ENCODE measurements at places on chromosomes 1 and 21. TPM values are rescaled to one million over a fixed set of nuclear protein-coding genes. Genes with fewer than 3 reads are reported as not detected.

CLCA1 gene
- not detected for total RNA-seq

CCT3 gene
- 524 TPM for total RNA-seq

TCEA3 gene
- total RNA-seq, result 0.29 TPM

SPATA46 gene
- total RNA-seq, result not detected

ARF1 gene
- total RNA-seq, result 279 TPM

NCDN gene
- total RNA-seq, result 44.2 TPM

LZIC gene
- 22.9 TPM for total RNA-seq

TCHH gene
- total RNA-seq, result not detected

SLC30A2 gene
- total RNA-seq, result 0.35 TPM

STPG1 gene
- total RNA-seq, result 8.3 TPM

TESK2 gene
- 6.2 TPM for total RNA-seq

FAM167B gene
- 2.1 TPM for total RNA-seq

LAX1 gene
- total RNA-seq, result not detected

RCC2 gene
- 473 TPM for total RNA-seq

- no peak overlapping the region for H3K4me3 ChIP-seq
- no peak for DNase-seq
- no peak overlapping the region for H3K27ac ChIP-seq
Measured at GRCh38 chr1:30286988-30287839, 436.2 kb downstream of the MATN1 start.

- H3K27ac ChIP-seq, result no peak overlapping the region
- no peaks in the 10 kb centered on the region for H3K27me3 ChIP-seq
- H3K4me1 ChIP-seq, result peaks cover 4% of the 10 kb centered on the region
- H3K4me3 ChIP-seq, result no peak overlapping the region
Measured at GRCh38 chr21:26146681-26147080, 23.9 kb downstream of the APP start.

GRCh38 chr1:161836018-161836417 lies 69.9 kb downstream of the ATF6 start:
- DNase-seq, result no peak
- H3K4me1 ChIP-seq, result no peaks in the 10 kb centered on the region
- no peak overlapping the region for H3K27ac ChIP-seq
- peaks cover 8% of the 10 kb centered on the region for H3K36me3 ChIP-seq
- H3K27me3 ChIP-seq, result no peaks in the 10 kb centered on the region

GRCh38 chr1:169295846-169296245 lies 71.8 kb downstream of the NME7 start:
- no peaks in the 10 kb centered on the region for H3K36me3 ChIP-seq
- H3K4me1 ChIP-seq, result no peaks in the 10 kb centered on the region
- DNase-seq, result no peak
- H3K27me3 ChIP-seq, result no peaks in the 10 kb centered on the region
- H3K27ac ChIP-seq, result no peak overlapping the region

DNA sequence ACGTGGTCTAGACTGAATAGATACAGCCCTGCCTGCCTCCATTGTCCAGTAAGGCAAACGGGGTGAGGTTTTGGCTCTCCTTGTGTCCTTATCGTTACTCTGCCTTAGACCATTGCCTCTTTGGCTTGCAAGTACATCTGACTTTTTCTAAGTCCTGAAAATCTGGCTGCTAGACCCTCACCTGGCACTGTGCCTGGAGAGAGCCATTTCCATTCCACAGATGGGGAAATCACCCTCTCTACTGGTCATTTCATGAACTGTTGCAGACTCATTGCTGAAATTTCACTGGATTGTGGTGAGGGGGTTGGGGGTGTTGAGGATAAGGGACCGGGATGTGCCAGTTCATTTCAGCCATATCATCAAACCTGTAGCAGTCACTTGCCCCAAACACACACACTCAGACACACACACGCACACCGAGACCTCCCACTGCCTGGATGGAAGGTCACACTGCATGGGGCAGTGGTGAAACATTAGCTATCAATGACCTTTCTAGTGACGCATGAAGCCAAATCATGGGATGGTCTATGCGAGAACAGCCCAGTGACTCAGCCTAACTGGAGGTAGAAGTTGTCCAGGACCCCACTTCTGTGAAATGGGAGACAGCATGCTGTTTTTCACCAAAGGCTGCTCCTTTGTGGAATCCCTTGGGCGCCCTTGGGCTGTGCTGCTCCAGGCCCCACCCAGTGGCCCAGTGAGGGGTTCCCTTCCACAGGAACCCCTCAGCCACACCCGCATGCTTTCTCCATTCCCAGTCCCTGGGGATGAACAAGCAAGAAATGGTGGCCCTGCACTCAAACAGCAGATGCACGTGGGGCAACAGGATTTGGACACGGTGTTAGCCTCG lies 34.9 kb upstream of the VASH2 start:
- peaks cover 39% of the 10 kb centered on the region for H3K36me3 ChIP-seq
- peak overlapping the region; percentile 84 for H3K27ac ChIP-seq
- no peaks in the 10 kb centered on the region for H3K4me1 ChIP-seq

DNA sequence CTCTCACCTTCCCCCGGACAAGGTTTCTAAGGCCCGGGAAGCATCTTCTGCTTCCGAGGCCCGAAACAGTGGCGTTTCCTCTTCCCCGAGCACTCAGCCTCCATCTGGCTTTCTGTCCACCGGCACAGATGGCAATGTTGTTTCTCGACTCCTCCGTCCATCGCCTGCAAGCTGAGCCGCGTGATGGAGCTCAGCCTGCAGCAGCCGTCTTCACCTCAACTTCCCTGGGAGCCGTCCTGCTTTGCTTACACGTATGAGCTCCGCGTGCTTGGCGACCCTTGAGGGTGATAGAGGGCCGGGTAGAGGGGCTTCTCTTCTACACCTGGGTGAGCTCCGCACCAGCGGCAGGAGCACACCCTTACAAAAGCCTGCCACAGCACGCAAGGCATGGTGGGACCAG lies 80.4 kb downstream of the AJAP1 start:
- no peak for DNase-seq
- no peaks in the 10 kb centered on the region for H3K27me3 ChIP-seq
- H3K27ac ChIP-seq, result no peak overlapping the region
- H3K36me3 ChIP-seq, result peaks cover 6% of the 10 kb centered on the region

- DNase-seq, result no peak
- H3K27ac ChIP-seq, result no peak overlapping the region
- no peak overlapping the region for H3K4me3 ChIP-seq
Measured at GRCh38 chr1:207145401-207146058, 41.5 kb downstream of the C4BPA start.

DNA sequence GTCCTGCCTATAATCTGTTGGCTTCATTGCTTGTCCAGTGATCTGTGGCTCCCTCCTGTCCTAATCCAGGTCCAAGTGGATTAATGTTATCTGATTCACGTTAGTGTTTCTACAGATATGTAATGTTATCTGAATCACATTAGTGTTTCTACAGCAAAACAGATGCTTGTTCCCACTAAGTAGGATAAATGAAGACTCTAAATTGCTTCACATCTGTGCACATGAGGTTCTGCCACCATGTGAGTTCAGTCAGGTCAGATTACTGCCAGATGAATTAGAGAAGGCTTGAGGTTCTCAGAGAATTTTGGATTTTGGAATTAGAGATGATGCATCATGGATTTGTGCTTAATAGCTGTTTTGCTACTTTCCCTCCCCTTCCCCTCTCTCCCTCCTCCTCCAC lies 13.2 kb downstream of the DISC1 start:
- H3K4me1 ChIP-seq, result no peaks in the 10 kb centered on the region
- no peaks in the 10 kb centered on the region for H3K27me3 ChIP-seq
- no peaks in the 10 kb centered on the region for H3K36me3 ChIP-seq
- DNase-seq, result no peak
- H3K4me3 ChIP-seq, result no peak overlapping the region

DNA sequence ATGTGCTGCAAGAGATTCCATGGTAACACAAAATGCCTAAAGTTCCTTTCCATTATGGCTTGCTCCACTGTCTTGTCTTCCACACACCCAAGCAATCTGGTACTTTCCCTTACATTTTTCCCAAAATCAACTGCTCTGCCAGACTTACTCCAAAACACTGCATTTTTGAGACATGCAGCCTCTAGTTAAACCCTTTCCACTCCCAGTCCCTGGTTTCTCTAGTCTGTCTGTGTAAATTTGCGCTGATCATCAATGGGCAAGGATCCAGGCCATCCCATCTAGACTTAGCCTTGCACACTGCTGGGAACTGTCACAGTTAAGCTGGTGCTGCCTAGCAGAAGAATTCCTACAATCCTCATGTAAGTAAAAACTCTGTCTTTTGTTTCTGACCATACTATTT lies 47.8 kb downstream of the DAB1 start:
- H3K27ac ChIP-seq, result no peak overlapping the region
- no peaks in the 10 kb centered on the region for H3K36me3 ChIP-seq
- H3K27me3 ChIP-seq, result no peaks in the 10 kb centered on the region
- DNase-seq, result no peak

GRCh38 chr1:164563721-164564360 lies 4.9 kb downstream of the PBX1 start:
- no peak overlapping the region for H3K27ac ChIP-seq
- no peak for DNase-seq
- peak overlapping the region; percentile 98 for H3K4me3 ChIP-seq

GRCh38 chr1:10734962-10735544 lies 61.4 kb downstream of the CASZ1 start:
- H3K27ac ChIP-seq, result no peak overlapping the region
- no peak overlapping the region for H3K4me3 ChIP-seq
- H3K4me1 ChIP-seq, result peaks cover 2% of the 10 kb centered on the region
- DNase-seq, result no peak
- H3K36me3 ChIP-seq, result no peaks in the 10 kb centered on the region

GRCh38 chr1:37036667-37037053 lies 2.3 kb upstream of the GRIK3 start:
- H3K4me1 ChIP-seq, result peaks cover 4% of the 10 kb centered on the region
- no peak overlapping the region for H3K27ac ChIP-seq
- peaks cover 30% of the 10 kb centered on the region for H3K27me3 ChIP-seq
- no peaks in the 10 kb centered on the region for H3K36me3 ChIP-seq

GRCh38 chr1:184116287-184116686 lies 64.8 kb downstream of the TSEN15 start:
- no peaks in the 10 kb centered on the region for H3K4me1 ChIP-seq
- no peak overlapping the region for H3K4me3 ChIP-seq
- no peaks in the 10 kb centered on the region for H3K27me3 ChIP-seq
- no peaks in the 10 kb centered on the region for H3K36me3 ChIP-seq
- no peak overlapping the region for H3K27ac ChIP-seq
- DNase-seq, result no peak

- no peaks in the 10 kb centered on the region for H3K27me3 ChIP-seq
- no peak within 1 kb of the TSS for H3K27ac ChIP-seq
- H3K4me3 ChIP-seq, result peak within 1 kb of the TSS; percentile 82
- no peak for DNase-seq
- peaks cover 2% of the 10 kb centered on the region for H3K4me1 ChIP-seq
Measured at GRCh38 chr1:29123887-29124365, at the start of gene TMEM200B. TSS of gene TMEM200B (minus strand) at chr1:29123903. CDS start at chr1:29121828, 2,075 bp downstream.

DNA sequence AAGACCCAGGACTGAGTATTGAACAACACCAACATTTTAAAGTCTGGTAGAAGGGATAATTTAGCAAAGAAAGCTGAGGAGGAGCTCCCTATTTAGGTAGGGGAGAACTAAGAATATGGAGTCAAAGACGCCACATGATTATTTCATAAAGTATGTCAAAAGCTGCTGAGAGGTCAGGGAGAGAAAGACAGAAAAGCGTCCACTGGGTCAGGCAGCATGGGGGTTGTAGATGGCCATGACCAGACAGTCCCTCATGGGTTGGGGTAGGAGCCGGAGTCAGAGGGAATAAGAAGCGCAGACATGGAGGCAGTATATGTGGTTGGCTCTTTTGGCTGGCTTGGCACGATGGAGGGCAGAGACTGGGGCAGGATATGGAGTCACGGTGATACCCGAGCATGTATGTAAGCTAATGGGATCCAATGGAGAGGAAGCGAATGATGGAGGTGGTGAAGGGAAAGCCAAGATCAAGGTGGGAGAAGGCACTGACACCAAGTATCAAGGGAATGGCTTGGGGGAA lies 4.8 kb downstream of the C1orf115 start:
- no peak overlapping the region for H3K4me3 ChIP-seq
- H3K27me3 ChIP-seq, result peaks cover 8% of the 10 kb centered on the region
- no peak for DNase-seq
- H3K27ac ChIP-seq, result no peak overlapping the region
- H3K36me3 ChIP-seq, result no peaks in the 10 kb centered on the region
- H3K4me1 ChIP-seq, result no peaks in the 10 kb centered on the region

DNA sequence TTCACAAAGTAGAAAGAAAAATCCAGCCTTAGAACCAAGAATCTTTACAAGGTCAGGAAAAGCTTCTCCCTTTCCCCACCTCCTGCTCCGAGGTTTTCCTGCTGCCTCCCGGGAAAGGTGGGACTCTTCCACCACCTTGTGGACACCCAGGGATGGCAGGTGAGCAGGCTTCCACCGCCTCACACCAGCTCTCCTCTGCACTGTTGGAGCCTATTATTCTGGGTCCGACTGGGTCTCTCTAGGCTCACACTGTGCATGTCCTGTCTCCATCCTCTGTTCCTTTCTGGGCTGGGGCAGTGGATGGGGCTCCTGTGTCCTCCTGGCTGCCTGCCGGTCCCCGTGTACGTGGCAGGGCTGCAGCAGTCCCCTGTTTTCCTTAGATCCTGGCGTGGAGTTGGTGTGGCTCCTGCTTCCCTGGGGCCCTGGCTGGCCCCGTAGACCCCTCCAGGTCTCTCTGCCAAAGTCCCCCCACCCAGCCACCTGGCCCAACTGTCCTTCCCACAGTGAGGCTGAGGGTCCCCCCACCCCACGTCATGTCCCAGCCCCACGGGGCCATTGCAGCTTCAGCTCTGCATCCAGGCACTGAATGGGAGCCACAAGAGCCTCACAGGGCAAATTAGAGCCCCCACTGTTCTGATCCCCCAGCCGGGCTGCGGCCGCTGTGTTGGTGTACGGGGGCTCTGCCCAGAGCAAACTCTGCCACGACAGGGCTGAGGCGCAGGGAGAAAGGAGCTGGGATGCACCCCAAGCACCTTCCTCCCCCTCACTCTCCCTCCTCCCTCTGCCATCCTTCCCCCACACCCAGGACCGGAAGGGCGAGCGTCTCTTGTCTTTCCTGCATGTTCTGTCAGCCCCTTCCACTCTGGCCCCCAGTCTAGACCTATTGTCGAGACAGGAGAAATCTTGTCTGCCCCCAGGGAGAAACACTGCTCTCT lies 3.3 kb upstream of the SLC45A1 start:
- peaks cover 4% of the 10 kb centered on the region for H3K4me1 ChIP-seq
- H3K27me3 ChIP-seq, result no peaks in the 10 kb centered on the region
- DNase-seq, result peak; percentile 87
- peaks cover 5% of the 10 kb centered on the region for H3K36me3 ChIP-seq
- H3K4me3 ChIP-seq, result peak overlapping the region; percentile 48

- no peaks in the 10 kb centered on the region for H3K27me3 ChIP-seq
- no peak overlapping the region for H3K27ac ChIP-seq
- no peak for DNase-seq
- H3K36me3 ChIP-seq, result 0 out of 2 replicates have a peak, but pooled peaks cover under 1% of the 10 kb centered on the region
- H3K4me1 ChIP-seq, result no peaks in the 10 kb centered on the region
Measured at GRCh38 chr1:19926296-19927129, 3.1 kb upstream of the PLA2G2E start.

DNA sequence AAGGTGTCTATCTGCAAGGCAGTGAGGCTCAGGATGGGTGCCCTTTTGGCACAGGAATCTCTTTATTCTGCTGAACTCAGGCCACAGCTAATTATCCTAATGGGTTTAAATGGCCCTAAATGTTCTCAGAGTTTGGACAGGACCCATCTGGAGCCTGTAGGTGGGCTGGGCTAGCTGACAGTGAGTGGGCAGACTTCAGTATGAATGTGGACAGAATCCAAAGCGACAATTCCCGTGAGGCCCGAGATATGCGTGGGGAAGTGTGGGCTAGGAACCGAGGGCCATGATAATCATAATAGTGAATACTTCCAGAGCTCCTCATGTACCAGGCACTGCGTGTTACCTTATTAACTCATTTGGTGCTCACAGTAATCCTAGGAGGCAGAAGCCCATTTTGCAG lies 165.3 kb downstream of the GRIK3 start:
- no peaks in the 10 kb centered on the region for H3K27me3 ChIP-seq
- DNase-seq, result no peak

All from H9 (cell line).